NCI-H187 treated with DMSO at 0.1 percent for 48 hours (cell line): ENCODE measurements at places on chromosomes 7 and 10.

DNA sequence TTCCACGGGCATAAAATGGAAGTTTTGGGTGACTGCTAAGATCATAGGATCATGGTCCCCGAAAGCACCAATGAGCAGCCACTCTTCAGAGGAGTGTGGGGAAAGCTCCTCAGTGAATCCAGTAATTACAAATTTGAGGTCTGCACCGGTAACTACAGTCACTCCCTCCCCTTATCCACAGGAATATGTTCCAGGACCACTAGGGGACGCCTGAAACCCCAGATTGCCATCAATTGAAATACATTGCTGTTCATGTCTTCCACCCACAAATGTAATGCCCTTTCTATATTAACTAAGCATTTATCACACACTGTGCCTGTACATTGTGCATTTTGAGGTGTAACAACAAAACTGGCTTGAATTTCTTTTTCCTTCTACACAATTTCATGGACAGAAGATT, 447.9 kb upstream of the PFKP start:
- DNase-seq = peak; percentile 11

- no peak for DNase-seq
These were observed 11.8 kb downstream of the TMEM72 start for GRCh38 chr10:44922796-44923545.

- no peak for DNase-seq
These were observed 359.4 kb downstream of the GALNT17 start for GRCh38 chr7:71491336-71491735.

DNA sequence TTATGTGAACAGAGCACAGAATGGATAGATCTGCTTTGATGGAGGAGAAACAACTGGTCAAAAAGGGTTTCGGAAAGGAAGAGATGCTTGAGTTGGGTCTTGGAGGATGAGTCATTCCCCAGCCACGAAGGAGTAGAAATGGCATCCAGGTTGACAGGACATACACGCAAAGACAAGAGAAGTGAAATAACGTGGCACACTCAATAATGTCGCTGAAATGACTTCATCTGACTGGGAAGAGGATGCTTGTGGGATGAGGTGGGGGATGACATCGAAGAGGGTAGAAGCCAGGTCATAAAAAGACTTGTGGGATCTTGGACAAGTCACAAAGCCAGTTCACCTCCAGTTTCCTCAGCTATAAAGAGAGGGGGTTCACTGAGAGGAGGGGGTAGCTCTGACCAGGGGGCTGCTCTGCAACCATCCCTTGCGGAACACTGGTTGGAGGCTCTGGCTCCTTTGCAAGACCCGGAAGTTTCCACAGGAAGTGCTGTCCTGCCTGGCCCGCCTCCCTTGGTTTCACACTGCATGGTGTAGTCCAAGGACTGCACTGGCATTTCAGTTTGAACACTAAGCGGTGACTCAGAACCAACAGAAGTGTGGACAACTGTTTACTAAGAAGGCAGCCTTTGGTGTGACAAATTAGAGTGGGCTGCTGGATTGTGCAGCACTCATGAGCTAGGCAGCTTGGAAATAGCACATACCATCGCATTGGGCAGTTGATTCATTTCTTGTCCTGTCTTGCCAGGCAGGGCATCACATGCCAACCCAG, 189.9 kb upstream of the ADO start:
- DNase-seq = no peak

- DNase-seq = no peak
These were observed 797.9 kb upstream of the COBL start for GRCh38 chr7:52114509-52114908.

- no peak for DNase-seq
These were observed 13.7 kb upstream of the SLC18A3 start for GRCh38 chr10:49596493-49596809.

GRCh38 chr10:11331726-11332125, 279.7 kb downstream of the USP6NL start:
- no peak for DNase-seq

- no peak for DNase-seq
These were observed 650.3 kb downstream of the PHTF2 start for GRCh38 chr7:78448911-78449310.

- no peak for DNase-seq
These were observed 1.5 kb downstream of the HBP1 start for GRCh38 chr7:107170051-107170915.

DNA sequence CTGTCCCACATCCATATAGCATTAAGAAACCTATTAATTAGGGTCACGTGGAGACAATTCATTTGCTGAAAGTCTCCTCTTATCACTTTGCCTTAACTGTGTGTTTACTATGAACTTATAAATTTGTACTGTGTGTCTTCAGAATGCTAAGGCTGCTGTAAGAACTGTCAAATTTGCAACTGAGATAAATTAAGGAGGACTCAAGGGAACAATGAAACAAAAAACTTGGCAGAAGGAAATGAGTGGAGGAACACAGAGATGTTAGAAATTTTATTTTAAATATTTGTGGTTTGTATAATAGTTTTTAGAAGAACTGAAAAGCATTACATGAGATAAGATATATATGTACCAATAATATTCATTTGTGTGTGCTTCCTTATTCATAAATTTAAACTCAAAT, 1005.3 kb upstream of the SORCS1 start:
- DNase-seq = no peak
